ENCODE measurements at places on chromosomes 5 and 9.

- no peak for DNase-seq
Observed at GRCh38 chr5:111134087-111134486, 41.9 kb downstream of the WDR36 start.

- DNase-seq: no peak
Observed at GRCh38 chr5:91033370-91033769, 349.7 kb downstream of the ARRDC3 start.

DNA sequence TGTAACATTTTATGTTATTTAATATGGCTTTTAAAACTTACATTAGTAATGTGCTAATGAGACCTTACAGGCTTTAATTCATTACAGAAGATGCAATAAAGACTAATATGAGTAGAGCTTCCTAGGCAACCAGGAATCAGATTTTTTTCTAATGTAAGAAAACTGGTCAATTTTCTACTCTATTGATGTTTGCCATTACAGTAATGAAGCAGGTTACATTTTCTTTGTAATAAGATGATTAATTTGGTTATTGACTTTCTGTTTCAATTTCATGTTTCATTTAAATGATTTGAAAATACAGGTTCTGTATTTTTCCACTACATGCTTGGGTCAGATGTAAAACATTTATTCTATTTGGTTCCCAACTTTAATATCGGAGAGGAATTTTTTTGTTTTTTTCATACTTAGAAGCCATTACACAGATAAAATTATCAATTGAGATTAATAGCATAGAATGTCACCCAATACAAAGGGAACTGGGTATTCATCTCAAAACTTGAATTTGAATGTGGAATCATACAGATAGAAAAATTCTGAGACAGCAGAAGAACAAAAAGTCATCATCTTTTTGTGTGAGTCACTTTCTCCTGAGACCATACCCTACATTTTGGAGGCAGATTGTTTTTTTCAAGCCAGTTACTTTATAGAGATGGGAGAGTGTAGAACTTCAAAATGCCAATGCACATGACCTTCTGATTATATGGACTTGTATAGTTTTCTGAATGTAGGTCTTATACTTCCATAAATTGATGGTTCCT lies 133.6 kb upstream of the HMHB1 start:
- no peak for DNase-seq

DNA sequence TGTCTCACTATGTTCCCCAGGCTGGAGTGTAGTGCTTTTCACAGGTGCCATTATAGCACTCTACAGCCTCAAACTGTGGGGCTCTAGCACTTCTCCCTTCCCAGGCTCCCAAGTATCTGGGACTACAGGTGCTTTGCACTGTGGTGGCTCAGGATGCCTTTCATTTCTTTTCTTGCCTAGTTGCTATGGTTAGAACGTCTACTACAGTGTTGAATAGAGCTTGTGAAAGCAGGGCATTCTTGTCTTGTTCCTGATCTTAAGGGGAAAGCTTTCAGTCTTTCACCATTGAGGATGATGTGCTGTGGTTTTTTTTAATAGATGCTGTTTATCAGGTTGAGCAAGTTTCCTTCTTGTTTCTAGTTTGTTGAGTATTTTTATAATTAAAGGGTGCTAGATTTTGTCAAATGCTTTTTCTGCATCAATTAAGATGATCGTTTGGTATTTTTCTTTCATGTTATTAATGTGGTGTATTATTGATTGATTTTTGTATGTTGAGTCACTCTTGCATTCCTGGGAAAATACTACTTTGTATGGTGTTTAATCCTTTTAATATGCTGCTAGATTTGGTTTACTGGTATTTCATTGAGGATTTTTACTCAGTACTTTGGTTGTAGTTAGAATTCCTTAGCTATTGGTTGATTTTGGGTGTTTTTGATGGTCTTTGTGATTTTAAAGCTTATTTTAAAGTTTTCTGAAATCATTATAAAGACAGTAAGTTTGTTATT lies 35.6 kb downstream of the GPBP1 start:
- no peak for DNase-seq

DNA sequence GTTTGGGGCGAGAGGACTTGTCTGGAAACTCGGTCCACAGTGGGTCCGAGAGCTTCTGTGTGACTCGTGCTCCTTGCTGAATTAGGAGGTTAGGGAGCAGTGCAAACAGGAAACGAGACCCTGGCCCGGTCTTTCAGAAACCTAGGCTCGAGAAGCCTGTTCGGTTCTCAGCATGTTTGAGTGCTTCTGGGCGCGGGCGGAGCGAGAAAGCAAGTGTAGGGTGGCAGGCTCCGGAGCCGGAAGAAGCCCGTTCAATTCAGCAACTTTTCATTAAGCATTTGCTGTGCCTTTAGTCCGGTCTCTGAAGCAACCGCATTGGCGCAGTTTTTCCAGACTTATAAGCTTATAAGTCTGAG lies 547 bp downstream of the CLTA start:
- no peak for DNase-seq

GRCh38 chr5:76468635-76469425 lies 65.7 kb downstream of the IQGAP2 start:
- DNase-seq: no peak

- DNase-seq: no peak
Observed at GRCh38 chr5:150361301-150361700, 3.8 kb downstream of the TCOF1 start.

DNA sequence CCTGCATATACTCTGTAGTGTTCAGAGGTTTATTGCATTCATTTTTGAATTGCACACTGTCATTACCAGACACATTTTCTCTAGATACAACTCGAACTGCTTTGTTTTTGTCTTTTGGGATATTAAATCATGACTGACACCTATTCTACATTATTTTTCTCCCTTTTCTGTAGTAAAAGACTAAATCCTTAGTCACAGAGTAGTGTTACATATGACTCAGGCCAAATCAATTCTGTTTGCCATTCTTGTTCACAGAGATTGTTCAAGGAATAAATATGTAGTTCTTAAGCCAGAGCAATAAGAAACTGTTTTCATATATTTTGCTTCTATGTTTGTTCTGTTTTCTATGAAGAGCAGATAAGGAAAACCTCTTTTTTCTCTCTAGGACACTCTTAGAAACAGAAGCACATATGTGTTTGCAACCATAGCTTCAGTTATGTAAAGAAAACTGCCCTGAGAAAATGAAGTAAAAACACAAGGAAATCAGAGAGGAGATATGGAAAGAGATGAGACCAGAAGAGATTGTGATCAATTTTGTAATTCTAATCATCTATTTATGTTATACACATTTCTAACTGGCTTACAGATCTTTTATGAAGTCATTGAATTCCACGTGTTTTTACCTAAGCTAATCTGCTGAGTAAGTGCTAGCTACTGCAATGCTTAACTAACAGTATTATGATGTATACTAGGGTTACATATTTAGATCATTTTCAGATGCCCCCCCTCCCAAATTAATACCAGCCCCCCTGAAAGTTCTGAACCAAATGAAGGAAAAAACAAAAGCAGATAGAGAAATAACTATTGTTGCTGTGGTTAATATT lies 1995.6 kb upstream of the CDH6 start:
- DNase-seq: no peak

- DNase-seq: no peak
Observed at GRCh38 chr5:77991084-77991483, 214.9 kb upstream of the TBCA start.

DNA sequence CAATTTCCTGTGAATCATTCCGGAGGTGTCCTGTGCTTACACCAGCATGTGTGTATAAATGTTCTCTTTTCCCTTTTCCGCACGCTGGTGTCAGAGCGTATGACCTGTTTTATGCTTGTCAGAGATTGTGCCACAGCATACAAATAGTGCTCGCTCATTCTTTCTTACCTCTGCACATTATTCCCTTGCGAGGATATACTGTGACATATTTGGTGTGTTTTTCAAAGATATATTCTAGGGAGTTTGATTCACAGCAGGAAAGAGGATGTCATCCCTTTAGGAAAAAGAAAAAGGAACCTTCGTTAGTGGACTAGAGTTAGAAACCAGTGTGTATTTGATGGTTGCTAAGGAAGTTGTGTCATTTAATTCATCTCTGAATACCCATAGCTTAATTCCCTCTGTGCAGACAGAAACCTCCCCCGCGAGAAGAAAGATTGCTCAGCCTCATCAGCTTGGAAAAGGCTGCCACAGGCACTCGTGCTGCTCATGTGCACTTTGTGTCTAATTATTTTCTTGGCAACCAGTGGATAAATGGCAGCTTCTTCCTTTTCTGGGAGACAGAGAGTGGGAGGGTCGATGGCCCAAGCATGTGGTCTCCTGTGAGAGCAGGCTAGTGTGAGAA lies 14.7 kb upstream of the CCIN start:
- DNase-seq: no peak

DNA sequence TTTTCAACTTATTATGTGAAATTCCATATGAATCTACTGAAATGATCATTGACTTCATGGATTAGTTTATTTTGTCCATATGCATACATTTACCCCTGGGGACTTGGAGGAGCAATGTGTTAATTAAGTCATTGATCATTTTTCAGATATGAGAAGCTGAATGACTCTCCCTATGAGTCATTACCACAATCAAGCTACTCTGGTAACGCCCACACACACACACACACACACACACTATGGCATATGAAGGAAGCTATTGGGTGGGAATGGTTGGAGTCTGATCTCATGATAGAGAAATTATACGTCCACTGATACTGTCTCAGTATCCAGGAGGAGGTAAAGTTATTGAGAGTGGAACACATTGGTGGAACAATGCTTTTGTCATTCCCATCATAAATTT lies 528.9 kb downstream of the AGTPBP1 start:
- no peak for DNase-seq

DNA sequence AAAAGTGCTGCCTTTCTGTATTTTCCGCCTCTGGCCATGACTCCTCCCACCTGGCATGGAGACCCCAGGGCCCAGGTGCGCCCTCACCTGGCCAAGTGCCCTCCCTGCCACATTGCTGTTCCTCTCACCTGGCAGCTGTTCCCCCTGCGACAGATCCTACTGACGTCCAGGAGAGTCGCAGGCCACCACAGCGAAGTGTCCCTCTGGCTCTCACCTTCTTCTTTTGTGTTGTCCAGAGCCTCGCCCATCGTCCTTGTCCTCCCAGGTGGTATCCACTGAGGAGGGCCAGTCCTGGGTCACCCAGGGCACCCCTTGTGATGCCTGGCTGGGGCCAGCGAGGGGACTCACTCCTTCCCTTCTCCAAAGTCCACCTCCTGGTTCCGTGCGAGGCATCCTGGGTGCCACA lies 2.6 kb downstream of the NKD2 start:
- no peak for DNase-seq

DNA sequence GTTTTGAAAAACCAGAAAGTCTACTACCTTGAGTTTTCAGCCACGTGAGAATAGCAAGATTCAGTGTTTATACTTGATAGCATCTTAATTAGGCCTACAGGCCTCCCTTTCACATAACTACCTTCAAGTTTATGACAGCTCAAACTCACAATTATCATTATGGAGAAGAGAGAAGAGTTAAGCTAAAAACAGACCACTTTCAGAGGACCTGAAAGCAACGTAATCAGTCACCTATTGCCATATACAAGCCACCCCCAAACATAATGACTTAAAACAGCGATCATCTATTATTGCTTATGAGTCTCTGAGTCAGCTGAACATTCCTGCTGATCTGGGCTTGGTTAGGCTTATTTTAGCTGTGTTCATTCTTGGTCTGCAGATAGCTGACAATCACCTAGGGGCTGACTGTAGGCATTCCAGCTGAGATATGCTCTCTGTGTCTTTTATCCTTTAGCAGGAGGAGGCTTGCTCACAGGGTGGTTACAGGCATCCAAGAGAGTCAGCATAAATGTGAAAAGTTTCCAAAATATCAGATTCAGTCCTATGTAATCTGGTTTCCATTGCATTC lies 130.9 kb downstream of the COX7C start:
- DNase-seq: no peak

DNA sequence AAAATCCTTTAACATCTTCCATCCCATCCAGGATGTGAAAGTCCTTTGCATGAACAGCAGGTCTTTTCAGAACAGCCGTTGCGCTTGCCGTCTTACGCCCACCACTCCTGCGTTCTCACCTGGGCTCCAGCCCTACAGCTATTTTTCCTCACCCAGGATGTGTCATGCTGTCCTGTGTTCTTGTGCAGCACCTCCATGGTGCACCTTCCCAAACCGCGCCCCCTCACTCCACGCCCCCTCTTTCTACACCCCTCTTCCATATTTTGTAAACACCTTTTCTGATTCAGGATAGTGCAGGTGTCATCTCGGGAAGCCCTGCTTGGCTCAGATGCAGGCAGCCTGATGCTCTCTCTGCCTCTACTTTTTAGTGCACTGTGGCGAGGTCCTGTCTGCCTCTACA lies 18.4 kb downstream of the CAMK4 start:
- DNase-seq: no peak

GRCh38 chr5:76376148-76376865 lies 26.8 kb upstream of the IQGAP2 start:
- DNase-seq: no peak

DNA sequence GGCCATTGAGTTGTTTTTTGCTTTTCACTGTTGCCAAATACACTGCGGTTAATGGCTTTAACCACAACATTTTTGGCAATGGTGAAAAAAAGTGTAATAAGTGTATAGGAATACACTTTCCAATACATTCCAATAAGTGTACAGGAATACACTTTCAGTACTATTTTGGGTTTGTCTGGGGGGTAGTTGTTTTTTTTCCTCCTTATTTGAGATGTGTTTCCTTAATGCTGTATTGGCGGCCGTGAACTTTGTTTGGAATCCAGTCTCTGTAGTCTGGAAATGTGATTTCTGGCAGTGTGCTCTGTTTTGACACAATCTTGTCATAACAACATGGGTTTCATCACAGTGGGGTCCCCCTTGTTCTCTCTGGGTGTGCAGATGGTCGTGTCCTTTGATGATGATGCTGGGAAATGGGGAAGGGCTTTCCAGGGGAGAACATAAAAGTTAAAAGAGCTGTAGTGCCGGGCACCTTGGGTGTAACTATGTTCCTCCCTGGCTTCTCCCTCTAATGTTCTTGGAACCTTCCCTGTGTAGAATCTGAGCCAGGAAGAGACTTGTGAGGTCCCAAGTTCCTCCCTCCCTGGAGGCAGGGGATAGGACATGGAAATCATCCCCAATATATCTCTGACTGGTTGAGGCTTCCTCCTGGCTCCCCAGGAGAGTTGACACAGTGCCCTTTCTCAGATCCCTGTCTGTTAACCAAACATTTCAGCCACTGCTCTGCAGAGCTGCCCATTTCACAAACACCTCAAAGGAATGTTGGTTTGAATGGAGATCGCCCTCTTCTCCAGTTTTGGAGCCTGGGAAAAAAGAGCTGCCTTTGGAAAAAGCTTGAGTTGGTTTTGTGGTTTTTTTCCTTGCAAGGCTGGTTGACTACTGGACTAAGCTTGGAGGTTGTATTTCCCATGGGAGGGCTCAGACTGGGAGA lies 44.8 kb downstream of the RCL1 start:
- DNase-seq: peak; percentile 2

DNA sequence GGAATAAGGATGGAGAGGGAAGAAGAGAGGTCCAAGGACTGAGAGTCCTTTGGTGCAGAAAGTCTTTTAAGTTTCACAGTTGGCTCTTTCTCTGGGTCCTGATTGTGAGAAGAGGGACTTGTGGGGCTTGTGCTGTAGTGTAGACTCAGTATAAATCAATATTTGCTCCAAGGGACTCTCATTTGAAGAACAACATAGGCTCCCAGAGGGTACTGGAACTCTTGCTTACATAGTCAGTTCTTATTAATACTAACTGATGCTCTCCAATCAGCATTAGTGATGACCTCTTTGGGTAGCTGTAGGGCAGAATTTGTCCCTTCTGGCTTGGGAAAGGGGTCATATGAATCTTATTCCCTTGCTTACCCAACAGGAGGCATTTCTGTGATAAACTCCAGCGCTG lies 62.5 kb upstream of the CXCL14 start:
- no peak for DNase-seq
